Hematopoietic multipotent progenitor cell treated with erythropoietin and hydrocortisone succinate and interleukin-3 and kit ligand, for 15 days (in vitro differentiated cells): ENCODE measurements at places on chromosomes 2 and 18.
A peak's percentile ranks its signal among the peaks of the same experiment; 100 is the strongest.

- no peak for DNase-seq
These were observed 190.8 kb downstream of the RTP5 start for GRCh38 chr2:242060212-242060835.

DNA sequence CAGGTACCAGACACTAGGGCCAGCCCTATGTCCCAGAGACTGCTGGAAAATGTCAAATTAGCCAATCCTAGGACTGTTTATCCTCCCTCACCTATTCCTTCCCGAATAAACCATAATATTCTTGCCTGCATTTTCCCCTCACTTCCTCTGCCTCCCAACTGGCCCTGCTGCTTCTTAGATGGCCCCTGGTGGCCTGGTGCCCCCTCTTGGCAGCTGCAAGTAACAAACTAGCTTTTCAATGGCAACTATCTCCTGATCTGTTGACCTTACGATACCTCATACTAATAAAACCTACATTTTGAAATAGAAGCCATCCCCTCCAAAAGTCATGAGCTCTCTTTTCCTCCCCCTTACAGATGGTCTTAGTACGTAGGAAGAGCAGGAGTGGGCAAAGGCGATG lies 132.0 kb downstream of the ALPK2 start:
- DNase-seq, result no peak

DNA sequence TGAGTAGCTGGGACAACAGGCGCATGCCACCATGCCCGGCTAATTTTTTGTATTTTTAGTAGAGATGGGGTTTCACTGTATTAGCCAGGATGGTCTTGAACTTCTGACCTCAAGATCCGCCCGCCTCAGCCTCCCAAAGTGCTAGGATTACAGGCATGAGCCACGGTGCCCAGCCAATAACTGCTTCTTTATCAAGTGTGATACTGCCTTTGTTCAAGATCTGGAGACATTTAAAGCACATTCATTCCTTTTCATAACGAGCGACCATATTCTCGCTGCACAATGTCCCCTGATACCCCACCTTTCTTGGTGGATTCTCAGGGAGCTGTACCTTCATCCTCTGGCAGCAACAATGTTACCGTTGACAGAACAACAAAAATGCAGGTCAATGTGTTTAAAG lies 75.4 kb downstream of the PIEZO2 start:
- no peak for DNase-seq

GRCh38 chr2:125696560-125696959 lies 959.4 kb upstream of the GYPC start:
- DNase-seq, result no peak

- no peak for DNase-seq
These were observed 26.8 kb upstream of the GPR17 start for GRCh38 chr2:127619203-127619590.

DNA sequence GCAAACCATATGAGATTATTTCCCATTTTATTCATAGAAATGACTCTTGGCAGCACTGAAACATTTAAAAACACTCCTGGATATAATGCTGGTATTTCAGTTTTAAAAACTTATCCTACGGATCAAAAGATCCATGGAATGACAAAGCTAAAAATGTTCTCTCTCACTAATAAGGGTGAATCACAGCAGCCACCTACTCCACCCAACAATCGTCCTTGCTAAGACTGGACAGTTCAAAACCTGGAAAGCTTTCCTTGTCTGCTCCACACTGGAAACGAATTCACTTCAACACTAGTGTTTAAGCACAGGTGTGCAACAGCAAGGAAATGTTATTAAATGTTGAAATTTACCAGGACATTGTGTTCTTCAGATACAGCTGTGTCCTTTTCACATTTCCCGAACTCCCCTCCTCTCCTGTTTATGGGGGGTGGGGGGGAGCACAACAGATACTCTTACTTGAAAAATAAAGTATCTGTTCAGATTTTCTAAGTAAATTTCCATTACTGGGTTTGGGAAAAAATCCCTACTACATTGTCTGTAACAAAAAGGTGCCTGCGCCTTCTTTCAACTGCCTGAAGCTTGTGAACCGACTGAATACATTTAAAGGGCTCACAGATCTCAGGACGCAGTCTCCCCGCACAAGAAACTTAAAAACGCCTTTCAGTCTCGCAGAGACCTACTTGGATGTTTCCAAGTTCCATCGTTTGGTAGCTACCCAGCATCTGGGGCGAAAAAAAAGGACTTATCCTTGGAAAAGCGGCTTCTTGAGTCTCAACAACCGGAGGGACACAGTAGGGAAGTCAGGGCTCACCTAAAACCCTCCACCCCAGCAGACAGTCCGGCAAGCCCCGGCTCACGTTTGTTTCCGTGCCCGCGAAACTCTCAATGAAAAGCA lies 1.3 kb downstream of the YWHAQ start:
- DNase-seq, result peak; percentile 32

GRCh38 chr2:1540481-1540880 lies 127.2 kb downstream of the TPO start:
- DNase-seq, result no peak

GRCh38 chr2:180983468-180984242 lies 3.2 kb downstream of the UBE2E3 start:
- DNase-seq, result peak; percentile 48

DNA sequence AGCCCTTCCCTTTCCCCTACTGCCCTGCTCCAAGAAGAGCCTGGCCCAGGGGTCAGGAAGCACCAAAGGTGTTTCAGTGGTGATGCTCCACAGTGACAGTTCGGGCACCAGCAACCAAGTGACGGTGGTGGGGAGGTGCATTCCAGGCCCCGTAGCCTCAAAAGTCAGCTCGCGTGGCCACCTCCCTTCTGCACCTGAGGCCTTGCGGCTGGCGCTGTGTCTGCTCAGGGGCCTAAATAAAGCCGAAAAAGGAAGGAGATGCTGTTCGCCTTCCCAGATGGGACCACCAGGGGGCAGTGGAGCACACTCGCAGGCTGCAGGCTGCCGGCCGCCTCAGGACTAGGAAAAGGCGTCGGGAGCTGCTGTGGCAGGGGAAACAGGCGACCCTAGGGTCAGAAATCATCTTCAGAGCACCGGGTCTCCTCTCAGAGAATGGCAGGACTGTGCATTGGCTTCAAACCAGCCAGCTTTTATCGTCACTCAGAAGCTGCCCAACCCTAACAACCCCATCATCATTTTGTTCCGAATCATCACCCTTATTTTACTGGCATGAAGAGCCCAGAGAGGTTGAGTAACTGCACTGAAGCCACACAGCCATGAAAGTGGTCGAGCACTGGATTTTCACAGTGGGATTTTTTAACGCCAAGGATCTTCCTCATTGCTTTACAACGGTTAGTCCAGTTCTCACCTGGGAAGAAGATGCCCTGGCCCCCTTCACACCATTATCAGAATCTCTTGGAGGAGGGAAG lies 213.0 kb upstream of the CELF4 start:
- DNase-seq, result peak; percentile 12

- DNase-seq, result no peak
These were observed 138.7 kb downstream of the RAB3GAP1 start for GRCh38 chr2:135190799-135191198.

DNA sequence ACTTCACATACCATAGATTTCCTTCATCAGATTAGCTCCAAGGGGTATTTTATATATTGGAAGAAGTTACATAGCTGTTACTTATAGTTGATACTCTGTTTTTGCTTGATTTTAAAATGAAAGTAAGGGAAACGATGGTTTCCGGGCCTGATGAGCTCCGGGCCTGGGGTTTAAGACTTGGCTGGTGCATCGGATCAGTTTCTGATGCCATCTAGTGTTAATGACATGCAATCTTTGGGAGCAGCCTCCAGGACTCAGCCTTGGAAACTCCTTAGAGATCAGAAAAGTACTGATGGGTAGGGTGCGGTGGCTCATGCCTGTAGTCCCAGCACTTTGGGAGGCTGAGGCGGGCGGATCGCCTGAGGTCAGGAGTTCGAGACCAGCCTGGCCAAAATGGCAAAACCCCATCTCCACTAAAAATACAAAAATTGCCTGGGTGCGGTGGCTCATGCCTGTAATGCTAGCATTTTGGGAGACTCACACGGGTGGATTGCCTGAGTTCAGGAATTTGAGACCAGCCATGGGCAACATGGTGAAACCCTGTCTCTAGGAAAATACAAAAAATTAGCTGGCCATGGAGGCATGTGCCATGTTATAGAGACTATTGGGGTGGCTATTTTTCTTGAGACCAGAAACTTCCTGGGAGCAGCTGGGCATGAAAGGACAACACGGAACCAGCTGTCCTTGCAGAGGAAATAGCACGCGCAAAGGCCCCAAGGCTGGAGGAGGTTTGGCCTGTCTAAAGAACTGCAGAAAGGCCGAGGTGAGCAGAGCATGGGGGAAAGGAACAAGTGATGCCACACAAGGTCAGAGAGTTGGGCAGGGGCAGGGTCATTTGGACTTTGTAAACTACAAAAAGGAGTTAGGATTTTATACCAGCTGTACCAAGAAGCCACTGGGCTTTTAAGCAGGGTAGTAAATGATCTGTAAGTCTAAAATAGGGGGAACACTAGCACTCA lies 46.9 kb upstream of the CNOT11 start:
- DNase-seq, result peak; percentile 14

DNA sequence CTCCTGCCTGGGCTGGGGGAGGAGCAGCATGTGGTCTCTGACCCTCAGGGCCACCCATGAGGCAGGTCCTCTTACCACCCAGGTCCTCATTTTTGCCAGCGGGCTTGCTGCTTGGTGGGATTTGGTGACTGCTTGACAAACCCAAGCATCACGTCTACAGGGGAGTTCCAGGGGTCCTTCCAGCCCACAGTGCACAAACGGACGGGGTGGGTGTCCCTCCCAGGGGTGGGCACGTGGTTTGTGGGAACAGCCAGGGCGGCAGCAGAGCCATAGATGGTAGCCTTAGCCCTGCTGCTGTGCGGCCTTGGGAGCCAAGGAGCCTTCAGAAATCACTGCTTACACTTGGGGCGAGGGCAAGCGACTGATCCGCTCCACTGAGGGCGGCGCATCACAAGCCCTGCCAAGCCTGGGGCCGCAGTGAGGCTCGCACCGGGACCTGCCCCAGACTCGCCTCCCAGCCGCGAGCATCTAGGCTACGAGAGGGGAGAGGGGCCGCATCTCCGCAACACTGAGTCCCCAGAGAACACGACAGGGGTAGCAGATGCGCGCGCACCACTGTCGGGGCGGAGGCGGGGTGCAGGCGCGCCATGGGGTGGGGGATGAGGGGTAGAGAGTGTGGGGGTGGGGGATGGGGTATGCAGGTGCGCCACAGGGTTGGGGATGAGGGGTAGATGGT lies 36.9 kb downstream of the SNED1 start:
- no peak for DNase-seq

- no peak for DNase-seq
These were observed 540.6 kb upstream of the GCFC2 start for GRCh38 chr2:76251342-76251741.

DNA sequence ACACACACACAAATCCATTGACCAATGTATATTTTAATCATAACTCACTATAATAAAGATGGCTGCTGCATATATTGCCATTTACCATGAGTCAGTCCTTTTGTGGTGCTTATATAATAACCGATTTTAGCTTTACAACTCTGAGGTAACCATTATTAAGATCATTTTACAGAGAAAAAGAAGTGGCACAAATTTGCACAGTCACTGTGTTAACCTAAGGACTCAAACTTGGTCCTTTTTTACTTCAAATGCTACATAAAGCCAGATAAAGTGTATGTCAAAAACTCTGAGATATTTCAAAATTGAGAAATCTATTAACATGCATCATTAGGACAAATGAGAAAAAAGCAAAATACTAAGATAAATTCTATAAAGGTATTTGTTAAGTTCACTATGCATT lies 923.7 kb downstream of the NRXN1 start:
- DNase-seq, result no peak

- no peak for DNase-seq
These were observed 6.4 kb upstream of the DUSP19 start for GRCh38 chr2:183072177-183072576.

DNA sequence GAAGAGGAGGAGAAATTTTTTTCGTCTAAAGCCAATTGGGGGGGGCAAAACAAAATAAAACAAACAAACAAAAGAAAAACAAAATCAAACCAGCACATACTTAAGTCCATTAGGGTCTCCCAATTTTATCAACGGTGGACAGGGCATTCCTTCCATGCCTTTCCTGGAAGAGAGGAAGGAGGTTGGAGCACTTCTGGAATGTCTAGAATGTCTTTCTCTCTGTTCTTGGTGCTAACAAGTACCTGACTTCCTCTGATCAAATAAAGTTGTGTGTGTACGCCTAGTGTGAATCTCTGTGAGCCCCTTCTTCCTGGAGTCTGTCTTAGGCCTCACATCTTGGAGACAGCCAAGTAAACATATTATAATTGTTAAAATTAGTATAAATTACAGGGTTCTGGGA lies 399.0 kb upstream of the LRRTM1 start:
- DNase-seq, result no peak

DNA sequence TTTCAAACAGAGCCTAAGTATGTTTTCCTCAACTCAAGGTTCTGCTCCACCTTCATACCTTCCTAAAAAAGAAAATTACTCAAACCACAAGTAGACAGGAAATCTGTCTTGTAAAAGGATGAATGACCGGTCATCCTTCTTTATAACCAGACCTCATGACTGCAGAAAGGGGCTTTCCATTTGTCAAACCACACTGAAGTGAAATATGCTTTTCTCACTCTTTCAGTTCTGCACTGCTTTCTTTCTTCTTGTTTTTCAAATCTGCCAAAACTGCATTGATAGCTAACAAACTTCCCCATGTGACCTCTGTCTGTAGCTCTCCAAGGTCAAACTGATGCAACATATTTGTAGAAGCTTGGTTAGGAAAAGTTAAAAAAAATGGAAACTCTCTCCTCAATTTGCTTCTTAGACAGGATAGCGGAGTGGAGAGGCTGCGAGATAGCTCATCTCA lies 308.9 kb upstream of the CCDC68 start:
- no peak for DNase-seq

GRCh38 chr2:30272761-30273573 lies 41.6 kb downstream of the LBH start:
- no peak for DNase-seq

DNA sequence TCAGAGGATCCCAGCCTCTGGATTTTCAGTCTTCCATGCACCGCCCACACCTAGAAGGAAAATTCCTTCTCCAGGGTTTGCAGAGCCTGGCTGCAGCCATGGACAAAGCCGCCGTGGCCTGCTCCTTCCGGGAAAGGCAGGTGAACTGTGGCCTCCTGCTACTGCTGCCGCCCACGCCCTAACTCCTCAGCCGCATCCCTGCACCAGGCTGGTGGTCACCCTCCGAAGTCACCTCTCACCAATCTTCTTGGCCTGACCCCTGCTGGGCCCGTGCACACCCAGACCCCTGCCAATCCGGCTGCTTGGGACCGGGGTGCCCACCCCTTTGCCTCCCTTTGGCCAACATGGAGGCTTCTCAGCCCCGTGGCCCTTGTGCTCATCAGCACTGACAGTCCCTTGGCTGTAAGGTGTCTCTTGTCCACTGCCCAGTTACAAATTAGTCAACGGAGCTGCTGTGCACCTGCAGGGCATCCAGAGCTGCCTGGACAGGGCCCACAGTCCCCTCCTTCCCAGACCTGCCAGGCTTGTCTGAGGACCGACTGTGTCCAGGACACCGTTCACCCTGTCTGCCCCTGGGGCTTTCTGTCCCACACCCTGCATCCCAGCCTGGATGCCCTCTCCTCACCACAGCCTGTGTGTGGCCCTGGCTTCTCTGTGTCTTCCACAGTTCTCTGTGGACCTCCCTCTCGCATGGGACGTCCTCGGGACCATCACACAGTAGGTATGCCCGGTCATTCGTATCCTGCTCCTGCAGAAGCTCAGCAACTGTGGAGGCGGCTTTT lies 130.1 kb upstream of the TPO start:
- no peak for DNase-seq

- peak; percentile 42 for DNase-seq
These were observed 3.4 kb downstream of the TFPI start for GRCh38 chr2:187550857-187551256.
